Activated CD8-positive, alpha-beta T cell treated with anti-CD3 and anti-CD28 coated beads for 36 hours (primary cell): ENCODE measurements at places on chromosomes 6 and 20.

DNA sequence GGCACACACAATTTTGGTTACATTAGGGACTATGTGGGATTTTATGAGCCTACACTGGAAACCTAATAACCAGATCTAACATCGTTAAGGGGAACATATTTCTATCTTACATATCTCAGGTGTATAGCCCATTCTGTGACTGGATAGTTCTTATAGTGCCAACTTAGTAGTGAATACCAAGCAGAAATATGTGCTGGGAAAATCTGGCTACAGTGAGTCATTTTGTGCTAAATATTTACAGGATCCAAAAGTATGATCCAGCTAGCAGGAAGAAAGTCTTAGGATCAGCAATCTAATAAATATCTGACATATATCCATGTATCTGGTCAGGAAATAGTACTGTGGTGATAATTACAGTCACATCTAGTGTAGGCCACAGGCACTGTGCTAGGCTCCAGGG, 94.6 kb upstream of the INSM1 start:
- DNase-seq = no peak

DNA sequence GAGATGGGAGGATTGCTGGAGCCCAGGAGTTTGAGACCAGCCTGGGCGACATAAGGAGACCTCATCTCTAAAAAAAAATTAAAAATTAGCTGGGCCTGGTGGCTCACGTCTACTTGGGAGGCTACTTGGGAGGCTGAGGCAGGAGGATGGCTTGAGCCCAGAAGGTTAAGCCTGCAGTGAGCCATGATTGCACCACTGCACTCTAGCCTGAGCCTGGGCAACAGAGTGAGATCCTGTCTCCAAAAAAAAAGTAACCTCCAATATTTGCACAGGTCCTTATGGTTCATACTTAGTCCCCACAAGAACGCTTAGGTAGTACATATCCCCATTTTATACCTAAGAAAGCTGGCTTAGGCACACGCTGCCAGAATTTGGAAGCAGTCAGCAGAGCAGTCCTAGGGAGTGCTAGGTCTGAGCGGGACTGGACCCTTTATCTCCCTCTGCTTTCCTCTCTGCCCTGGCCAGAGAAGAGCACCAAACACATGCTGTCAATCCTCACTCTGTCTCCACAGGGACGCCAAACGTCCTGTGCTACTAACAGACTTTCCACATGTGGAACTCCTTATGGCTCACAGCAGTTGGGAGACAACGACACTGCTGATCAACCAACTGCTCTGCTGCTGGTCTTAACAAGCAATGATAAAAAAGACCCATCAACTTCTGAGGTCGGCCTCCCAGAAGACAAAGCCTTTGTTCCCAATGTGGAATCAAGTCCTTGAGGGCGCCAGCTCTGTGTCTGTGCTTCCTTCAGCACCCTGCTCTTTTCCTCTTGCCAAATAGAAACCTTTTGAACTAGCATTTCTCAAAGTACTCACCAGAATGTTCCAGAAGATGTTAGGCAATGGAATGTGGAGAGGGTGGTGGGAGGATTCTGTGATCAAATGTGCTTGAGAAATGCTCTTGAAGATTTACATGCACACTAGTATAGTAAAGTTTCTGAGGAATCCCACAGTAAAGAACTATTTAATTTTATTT, 226.3 kb upstream of the DTNBP1 start:
- no peak for DNase-seq

GRCh38 chr20:56875052-56875659, 246.1 kb downstream of the TFAP2C start:
- DNase-seq = no peak

DNA sequence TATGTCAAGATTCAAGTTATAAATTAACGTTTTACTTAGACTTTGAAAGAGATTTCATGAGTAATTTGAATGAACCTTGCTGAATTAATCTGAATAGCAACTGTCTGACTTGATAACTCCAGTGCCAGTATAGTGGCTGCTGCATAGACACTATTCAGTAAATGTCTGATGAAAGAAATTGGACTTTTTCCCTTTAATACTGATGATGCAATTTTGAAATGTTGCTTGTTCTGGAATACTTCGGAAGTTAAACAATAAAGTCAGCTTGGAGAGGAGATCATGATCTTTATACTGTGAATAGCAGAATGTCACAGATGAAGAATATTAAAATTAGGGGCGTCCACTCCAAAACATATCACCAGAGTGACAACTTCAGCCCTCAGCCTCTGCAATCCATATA, 3.6 kb upstream of the PGBD1 start:
- no peak for DNase-seq

- no peak for DNase-seq
These were observed 37.0 kb downstream of the TGM2 start for GRCh38 chr20:38127920-38128528.

- no peak for DNase-seq
These were observed 234.3 kb downstream of the PACRG start for GRCh38 chr6:162962093-162962492.

GRCh38 chr6:170111816-170112582, 178.9 kb downstream of the DLL1 start:
- no peak for DNase-seq

DNA sequence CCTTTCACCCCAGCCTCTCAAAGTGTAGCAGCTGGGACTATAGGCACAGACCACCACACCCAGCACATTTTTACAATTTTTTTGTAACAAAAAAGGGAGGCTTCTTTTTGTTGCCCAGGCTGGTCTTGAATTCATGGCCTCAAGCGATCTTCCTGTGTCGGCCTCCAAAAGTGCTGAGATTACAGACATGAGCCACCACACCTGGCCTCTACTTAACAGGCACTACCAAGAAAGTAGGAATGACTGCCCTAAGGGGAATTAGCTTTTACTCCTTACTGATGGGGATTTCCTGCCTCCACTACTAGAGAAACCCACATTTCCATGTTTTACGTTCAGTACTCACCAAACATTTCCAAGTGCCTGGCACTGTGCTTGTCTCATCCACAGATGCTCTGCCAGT, 109.6 kb downstream of the CARMIL1 start:
- no peak for DNase-seq

DNA sequence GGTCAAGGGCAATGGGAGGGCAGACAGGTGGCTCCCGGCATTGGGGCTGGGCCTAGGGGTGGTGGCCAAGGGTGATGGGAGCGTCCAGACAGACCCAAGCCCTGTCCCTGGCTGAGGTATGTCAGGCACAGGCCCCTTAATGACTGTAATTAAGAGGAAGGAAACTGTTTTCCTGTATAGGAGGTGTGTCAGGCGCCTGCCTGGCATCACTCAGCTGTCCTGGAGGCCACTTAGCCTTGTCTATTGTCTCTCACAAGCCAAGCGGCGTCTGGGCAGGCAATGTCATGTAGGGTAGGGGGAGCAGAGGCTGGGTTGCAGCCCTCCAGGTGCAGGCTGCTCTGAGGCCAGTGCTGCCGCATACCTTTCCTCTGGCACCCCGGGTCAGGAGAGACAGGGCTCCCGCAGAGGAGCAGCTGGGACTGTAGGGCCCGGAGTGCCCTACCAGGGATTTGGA, 3.9 kb upstream of the FAM83C start:
- no peak for DNase-seq

GRCh38 chr6:170172825-170173256, 118.0 kb downstream of the DLL1 start:
- DNase-seq = no peak

DNA sequence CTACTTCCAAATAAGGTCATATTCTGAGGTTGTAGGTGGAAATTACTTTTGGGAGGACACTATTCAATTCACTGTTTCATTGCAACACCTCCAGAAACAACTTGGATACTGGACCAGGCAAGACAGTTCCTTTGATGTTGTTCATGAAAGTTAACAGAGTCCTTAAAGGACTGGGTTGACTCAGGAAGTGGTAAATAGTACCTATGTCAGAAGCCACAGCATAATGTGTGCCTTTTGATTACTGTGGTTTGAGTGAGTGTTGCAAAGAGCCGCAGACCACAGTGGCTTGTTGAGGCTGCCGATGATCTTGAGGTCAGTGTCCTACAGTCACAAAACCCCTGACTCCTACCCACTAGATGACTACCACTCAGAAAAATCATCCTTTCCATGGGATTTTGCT, 10.9 kb downstream of the IL20RA start:
- DNase-seq = peak; percentile 87

DNA sequence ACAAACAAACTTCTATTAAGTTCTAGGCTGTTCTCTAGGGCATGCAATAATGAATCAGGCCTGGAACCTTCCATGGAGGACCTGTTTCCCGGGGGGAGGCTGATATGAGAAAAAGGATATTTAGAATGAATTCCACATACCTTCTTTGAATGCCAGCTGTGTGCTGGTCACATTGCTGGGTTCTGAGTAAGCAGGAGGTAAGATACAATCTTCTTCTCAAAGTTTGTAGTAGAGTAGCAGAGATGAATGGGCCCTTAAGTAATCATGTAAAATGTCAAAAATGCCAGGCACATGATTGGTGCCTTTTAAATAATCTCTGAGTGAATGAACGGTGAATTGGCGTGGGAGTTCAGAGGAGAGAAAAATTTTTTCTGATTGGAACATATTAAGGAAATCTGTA, 47.4 kb downstream of the TGM2 start:
- no peak for DNase-seq

DNA sequence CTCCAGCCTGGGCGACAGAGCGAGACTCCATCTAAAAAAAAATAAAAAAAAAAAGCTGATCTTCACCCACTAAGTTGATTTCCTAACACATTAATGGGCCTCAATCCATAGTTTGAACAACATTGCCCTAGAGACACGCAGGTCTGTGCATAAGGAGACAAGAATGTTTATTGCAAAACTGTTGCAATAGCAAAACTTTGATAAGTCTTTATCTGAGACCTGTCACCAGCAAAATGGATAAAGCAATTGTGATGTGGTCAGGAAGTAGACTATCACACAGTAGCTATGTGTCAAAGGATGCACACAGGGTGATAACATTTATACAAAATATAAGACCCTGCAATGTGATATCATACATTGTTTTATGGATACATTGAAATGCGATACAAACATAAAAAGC, 4.2 kb upstream of the ITPR3 start:
- no peak for DNase-seq

- DNase-seq = no peak
These were observed 882 bp downstream of the CNR1 start for GRCh38 chr6:88165087-88165843.

DNA sequence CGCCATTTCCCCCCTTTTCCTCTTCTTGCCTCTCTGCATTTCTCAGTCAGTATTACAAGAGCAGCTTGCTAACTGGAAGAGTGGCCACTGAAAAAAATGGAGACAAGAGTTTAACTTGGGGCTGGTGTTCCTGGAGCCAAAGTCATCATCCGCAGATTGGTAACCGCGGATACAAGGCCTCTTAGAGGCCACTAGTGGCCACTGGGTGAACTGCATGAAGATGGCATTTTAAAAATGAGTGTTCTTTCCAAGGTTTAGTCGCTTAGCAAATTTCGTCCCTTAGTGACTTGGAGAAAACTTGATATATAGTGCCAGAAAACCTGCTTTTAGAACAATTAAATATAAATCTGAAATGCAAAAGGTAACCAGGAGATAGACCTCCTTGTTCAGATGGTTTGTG, 4.8 kb downstream of the F13A1 start:
- DNase-seq = peak; percentile 58

GRCh38 chr6:115544765-115545671, 515.7 kb downstream of the FRK start:
- DNase-seq = no peak

- no peak for DNase-seq
These were observed 225.6 kb upstream of the MMS22L start for GRCh38 chr6:97508646-97509045.
